ENCODE measurements at places on chromosomes 3 and 15.

GRCh38 chr15:68819495-68820294, 1.0 kb downstream of the ANP32A start:
- DNase-seq = peak; percentile 73

- no peak for DNase-seq
Observed at GRCh38 chr3:76969996-76970615, 69.8 kb upstream of the ROBO2 start.

GRCh38 chr3:156174229-156174847, 54.0 kb downstream of the KCNAB1 start:
- DNase-seq = peak; percentile 50

DNA sequence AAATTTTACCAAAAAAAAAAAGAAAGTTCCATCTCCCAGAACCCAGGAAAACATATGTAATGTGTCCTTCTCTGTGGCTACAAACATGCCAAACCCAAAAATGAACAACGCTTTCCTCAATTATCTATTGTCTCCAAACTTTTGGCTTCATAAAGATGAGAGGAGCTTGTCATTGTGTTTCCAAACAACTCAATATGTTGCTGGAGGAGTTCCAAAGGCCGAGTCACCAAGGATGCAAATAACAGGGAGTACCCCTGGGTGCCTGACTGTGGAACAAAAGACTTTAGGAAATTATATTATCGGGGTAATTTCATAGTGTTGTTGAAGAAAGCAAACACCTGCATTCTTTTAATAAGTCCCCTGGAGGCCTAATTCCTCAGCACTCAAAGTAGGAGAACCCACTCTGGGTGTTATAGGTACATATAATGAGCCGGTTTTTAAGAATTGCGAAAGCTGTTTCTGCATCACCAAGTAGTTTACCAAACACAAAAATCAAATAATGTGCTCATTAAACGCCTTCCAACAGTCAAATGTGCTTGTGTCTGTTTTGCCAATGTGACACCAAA, 206.3 kb upstream of the PRICKLE2 start:
- DNase-seq = no peak

DNA sequence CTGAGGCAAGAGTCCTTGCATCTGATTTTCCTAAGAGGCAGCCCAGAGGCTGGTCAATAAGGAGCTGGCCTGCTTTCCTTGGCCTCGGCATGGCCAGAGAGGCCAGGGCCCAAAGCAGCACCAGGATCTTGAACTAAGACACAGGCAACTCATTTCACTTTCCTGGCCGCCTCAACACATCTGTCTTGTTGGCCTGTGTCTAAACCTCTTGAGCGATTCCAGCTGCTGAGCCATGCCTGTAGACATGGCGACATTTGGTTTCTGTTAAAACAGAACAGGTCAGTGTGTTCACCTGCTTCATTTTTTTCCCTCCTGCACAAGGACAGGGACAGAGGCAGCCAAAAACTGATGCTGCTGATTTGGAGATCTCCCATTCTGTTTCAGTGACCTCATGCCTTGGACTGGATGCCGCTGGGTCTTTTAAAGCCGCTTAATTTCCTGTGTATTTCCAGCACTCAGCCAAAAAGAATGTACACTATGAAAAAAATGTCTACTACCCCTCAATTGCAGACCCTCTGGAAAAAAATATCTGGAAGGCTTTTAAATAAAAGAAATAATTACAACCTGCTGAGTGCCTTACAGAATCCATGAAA, 266.6 kb upstream of the ICE2 start:
- no peak for DNase-seq

GRCh38 chr3:173588556-173588955, 191.0 kb downstream of the NLGN1 start:
- DNase-seq = no peak

- DNase-seq = no peak
Observed at GRCh38 chr3:134332344-134332743, 41.9 kb downstream of the AMOTL2 start.

- no peak for DNase-seq
Observed at GRCh38 chr15:98884894-98885293, 122.7 kb downstream of the PGPEP1L start.

DNA sequence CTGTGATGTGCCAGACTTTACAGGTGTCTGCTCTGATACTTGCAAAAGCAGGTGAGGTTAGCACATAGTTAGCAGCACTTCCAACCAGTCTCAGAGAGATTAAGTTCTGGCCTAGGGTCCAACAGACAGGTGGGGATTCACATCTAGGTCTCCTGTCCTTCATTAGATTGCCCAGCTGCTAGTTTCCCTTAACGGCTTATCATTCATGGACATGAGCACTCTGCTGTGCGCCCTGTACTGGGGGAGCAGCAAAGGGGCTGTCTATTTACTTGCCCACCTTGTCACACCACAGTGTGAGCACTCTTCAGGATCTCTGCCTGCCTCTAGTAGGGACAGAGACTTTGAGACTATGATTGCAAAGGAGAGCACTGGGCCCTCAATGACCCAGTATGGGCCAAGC, 8.7 kb downstream of the SPSB4 start:
- DNase-seq = no peak

DNA sequence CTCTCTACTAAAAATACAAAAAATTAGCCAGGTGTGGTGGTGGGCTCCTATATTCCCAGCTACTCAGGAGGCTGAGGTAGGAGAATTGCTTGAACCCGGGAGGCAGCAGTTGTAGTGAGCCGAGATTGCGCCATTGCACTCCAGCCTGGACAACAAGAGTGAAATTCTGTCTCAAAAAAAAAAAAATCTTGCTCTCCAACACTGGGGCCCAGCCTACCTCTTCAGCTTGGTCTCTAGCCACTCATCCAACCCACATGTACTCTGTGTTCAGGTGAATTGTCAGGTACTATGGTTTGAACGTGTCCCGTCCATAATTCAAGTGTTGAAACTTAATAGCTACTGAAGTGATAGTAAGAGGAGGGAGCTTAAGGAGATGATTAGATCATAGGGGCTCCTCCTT, 22.4 kb upstream of the RAB7A start:
- no peak for DNase-seq

GRCh38 chr3:127762077-127762786, 60.1 kb downstream of the MGLL start:
- DNase-seq = no peak

- no peak for DNase-seq
Observed at GRCh38 chr15:30065025-30065801, 17.5 kb upstream of the GOLGA8J start.

GRCh38 chr3:185746470-185746869, 78.4 kb downstream of the IGF2BP2 start:
- no peak for DNase-seq
